ENCODE measurements at places on chromosomes 3 and 15.

DNA sequence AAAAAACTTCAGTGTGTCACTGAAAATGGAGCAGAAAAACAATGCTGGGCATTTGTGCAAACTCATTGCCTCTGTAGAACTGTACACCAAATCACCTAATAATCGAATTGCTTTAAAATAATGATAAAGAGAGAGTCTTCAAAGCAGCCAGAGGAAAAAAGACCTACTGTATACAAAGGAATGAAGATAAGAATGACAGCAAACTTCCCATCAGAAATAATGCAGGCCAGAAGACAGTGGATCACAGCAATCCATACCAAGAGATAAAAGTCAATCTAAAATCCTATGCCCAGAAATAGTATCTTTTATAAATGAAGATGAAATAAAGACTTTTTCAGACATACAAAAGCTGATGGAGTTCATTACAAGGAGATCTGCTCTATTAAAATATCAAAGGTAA lies 134.7 kb upstream of the VEPH1 start:
- DNase-seq: no peak

DNA sequence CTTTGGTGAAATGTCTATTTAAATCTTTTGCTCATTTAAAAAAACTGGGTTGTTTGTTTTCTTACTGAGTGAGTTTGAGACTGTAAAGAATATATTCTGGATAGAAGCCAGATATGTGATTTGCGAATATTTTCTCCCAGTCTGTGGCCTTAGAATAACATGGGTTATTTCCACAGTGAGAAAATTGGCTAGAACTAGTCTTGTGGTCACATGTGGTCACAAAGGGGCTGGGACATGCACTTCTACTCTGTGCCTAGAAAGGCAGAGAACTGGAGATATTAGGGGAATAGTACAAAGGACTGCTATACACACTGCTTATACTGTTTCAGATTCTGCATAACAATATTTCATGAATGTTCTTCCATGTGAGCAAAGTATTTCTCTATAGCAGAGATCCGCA lies 79.9 kb upstream of the RGMA start:
- DNase-seq: no peak

DNA sequence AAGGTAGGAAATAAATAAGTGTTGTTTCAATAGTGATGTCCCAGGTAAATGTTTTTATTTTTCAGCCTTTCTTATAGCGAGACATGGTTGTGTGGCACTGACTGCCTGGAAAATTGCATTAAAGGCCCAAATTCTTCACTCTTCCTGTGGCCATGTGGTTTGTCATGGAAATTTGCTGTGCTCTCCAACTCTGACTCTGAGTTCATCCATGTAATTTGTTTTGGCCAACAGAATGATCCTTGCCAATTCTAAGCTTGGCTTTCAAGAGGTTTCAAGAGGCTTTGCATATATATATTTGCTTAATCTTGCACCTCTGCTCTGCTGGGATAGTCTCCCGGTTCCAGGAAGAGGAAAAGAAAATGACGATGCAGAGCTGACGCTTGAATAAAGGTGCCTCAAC lies 107.5 kb upstream of the ARHGEF26 start:
- no peak for DNase-seq

DNA sequence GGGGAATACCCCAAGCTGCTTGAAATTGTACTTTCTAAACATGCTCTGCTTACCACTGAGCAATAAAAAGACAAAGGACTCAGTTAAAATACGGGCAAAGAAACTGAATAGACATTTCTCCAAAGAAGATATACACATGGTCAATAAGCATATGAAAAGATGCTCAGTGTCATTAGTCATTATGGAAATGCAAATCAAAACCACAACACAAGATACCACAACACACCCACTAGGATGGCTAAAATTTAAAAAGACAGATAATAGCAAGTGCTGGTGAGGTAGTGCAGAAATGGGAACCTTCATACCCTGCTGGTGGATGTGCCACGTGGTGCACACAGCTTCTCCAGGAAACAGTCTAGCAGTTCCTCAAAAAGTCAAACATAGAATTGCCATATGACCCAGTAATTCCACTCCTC lies 21.3 kb downstream of the LRIG1 start:
- DNase-seq: no peak

DNA sequence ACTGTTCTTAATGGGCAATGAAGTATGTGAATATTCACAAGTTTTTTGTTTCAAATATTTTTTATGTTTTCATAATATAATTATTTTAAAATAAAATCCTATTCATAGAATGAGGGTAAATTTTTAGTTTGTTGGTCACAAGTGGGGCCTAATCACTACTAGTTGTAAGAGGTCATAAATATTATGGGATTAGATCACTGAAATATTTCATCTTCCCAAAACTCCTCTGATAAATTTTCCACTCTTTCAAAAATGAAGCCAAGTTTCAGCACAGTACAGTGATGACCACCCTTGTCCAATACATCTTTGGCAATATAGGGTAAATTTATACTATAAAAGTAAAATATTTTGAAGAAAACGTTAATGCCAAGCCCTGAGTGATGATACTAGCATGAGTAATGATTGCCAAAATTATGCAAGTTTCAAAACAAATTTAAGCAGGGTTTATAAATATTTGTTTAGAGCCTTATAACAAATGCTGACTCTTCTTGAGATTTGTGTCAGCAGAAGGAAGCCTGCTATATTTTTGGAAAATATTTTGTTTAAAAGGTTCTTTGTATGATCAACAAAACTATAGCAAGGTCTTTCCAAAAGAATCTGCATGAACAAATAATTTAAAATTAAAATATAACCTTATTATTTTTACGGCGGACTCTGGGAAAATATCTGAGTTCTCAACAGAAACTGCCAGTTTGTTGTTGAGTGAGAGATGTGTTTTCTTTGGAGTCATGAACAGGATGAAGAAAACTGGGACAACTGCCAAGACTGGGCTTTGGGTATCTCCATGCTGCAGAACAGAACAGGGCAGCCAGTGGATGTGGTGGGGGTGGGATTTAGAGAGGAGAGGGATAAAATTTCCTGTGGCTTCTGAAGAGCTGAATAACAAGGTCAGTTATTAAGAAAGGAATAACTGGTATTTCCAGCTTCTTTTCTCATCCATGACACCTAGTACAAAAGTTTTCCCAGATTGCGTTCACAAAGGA lies 17.9 kb upstream of the TM4SF1 start:
- DNase-seq: no peak

DNA sequence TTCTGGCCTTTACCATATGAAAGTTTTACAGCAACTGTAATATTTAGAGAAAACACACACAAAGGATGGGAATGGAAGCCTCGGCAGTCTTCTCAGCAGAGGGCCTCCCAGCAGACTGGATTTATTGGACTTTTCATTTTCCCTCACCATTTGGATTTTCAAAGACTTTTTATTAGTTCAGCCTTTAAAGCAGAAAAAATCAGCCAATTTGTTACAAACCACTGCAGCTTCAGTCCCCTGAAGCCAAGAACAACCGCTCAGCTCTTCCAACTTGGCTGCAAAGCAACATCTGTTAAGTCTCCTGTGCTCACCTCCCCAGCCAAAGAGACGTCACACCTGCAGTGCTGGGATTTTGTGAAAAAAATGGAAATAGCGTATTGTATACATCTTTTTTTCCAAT lies 120.8 kb downstream of the GMPS start:
- DNase-seq: no peak

DNA sequence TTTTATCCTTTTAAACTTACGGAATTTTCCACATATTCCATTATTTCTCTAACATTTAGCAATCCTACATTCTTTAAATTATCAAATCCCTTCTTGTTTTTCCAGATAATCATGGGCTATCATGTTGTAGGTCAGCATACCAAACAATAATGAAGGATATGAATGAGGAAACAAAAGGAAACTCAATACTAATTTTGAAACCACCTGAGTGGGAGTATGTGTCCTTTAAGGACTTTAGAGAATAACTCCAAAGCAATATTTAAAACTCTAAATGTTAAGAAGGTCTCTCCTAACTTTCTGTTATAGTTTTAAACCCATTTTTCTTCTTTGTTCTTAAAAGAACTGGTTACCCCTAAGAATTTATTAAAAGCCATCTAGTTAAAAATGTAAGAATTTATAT lies 43.0 kb downstream of the TP53BP1 start:
- DNase-seq: no peak

DNA sequence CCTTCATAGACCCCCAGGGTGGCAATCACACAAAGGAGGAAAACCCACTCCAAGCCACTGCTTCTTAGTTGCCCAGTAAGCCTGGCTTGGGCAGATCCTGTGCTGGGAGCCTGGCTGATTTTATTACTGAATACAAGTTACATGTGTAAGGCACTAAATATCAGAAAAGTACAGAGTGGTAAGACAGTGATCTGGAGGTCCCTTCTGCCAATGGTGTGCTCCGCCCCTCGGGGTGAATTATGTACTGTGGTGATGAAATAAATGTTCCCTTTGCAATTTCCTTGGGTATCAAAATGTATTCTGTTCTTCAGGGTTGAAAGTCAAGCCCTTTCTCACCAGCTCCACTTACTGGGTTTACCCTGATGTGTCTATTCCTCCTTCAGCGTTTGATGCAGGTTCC lies 38.8 kb downstream of the EID1 start:
- no peak for DNase-seq

DNA sequence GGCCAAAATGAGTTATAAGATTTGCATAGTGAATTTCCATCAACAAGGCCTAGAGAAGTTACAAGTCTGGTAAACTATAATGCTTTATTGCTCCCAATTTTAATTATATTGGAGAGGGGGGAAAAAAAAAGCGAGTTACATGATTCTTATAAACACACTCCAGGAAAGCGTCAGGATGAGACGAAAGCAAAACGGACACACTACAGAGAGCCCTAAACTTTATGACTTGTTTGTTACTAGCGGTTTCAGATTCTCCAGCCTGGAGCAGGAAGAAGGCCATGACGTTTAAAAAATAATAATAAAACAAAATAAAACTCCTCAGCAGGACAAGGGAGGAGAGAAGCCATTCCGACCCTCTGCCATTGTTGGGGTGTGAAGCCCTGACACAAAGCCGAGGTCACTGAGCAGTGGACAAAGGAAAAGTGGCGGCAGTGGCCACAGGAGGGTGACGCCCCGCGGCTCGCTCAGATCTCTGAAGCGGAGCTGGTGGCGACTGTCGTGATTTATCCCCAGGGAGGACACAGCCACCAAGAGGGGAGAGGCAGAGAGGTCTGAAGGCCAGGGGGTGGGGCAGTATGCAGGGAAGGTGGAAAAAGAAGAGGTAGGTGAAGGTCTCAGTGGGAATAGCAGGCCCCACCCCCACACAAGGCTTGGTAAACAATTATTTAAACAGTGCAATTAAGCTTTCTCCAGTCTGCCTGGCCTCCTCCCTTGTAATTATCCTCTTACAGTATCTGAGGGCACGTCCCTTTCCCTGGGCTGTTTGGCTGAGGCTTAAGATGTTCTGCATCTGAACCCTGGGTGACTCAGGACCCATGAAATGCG lies 45.3 kb downstream of the ADAMTS9 start:
- no peak for DNase-seq
